ENCODE measurements at places on chromosomes 12 and 14.
A peak's percentile ranks its signal among the peaks of the same experiment; 100 is the strongest.

DNA sequence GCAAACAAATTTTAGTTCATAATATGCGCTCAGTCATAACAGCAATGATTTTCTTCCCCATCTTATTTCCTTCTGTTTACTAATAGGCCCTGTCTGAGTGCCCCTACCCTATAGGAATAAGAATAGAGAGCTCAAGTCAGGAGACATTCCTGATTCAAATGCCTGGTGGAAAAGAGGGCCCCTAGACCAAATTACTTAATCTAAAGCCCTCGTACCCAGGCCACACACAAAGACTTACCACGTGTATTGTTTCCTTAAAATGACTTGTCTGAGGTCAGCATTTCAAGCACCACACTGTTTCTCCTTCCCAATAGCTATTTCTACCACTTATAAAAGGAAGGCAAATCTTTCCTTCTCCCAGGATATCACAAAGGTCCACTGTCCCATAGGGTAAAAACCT is 314.9 kb upstream of the TMTC1 start:
- no peak for DNase-seq

DNA sequence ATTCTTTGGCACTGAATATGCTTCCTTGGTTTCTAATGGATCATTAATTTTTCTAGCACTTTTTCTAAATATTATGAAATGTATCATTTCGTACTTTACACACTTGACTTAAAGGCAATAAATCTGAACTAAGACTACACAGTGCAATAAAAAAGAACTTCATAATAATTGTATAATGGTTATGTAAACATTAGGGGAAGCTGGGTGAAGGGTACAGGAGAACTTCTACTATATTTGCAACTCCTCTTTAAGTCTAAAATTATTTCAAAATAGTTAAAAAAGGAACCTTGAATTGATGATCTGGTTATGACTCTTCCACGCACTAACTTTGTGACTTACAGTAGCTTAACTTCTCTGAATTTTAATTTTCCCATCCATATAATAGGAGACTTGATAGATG is 5.1 kb upstream of the NOVA1 start:
- no peak for DNase-seq

- DNase-seq, result peak; percentile 43
Measured at GRCh38 chr12:9344541-9344940, 136.3 kb upstream of the PZP start.

DNA sequence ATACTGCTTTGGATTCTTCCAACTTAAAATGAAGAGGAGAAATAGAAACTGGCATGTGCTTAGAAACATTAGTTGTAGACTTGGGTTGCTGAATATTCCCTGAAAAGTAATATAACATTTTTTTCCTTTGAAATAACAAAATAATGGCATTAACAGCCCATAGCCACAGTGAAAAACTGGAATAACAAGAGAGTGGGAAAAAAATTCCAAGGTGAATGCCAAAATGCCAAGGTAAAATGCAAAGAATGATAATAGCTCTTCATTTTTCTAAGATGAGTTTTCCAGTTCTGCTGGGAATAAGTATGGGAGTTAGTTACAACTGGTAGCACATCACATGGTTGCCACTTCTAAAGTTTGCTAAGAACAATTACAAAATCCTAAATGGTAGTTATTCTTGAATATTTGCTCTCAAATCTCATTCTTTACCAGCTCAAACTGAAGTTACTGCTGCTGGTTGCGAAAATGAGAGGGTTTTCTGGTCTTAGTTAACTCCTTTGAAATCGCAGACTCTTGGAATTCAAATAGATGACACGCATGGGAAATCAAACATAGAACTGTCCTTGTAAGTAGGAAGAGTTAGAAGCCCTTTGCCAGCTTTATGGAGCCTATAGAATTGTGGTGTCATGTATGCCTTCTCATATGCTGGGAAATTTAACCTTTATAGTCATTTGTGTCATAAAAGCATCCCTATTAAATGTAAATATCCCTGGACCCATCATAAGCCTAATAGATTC is 165.0 kb upstream of the DCN start:
- no peak for DNase-seq

DNA sequence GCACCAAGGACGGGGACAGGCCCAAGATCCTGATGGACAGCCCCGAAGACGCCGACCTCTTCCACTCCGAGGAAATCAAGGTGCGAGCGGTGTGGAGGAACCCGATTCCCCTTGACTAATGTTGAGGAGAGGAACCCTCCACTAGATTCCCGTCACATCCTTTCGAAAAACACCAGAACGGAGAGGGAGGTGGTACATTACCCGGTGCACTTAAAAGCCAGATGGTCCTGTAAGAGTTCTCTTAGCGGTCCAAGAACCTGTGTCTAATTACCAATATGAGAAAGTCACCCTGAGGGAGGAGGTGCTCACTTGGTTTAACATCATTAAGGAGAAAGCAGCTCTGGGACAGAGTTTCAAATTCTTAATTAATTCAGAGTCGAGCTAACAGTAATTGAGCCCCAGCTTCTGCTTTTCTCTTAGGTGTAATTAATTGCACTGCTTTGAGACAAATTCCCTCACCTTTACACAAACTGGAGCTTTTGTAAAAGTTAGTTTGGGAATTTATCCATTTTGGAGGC is 450 bp downstream of the PRKAB1 start:
- DNase-seq, result no peak

Measured in muscle of arm (tissue), 14 donors.